MV-4-11 (cell line): ENCODE measurements at places on chromosomes 11 and 22.

GRCh38 chr22:46103181-46103580 lies 47.1 kb upstream of the PPARA start:
- no peak for DNase-seq

- no peak for DNase-seq
Measured at GRCh38 chr22:41560095-41560471, 727 bp upstream of the CSDC2 start.

DNA sequence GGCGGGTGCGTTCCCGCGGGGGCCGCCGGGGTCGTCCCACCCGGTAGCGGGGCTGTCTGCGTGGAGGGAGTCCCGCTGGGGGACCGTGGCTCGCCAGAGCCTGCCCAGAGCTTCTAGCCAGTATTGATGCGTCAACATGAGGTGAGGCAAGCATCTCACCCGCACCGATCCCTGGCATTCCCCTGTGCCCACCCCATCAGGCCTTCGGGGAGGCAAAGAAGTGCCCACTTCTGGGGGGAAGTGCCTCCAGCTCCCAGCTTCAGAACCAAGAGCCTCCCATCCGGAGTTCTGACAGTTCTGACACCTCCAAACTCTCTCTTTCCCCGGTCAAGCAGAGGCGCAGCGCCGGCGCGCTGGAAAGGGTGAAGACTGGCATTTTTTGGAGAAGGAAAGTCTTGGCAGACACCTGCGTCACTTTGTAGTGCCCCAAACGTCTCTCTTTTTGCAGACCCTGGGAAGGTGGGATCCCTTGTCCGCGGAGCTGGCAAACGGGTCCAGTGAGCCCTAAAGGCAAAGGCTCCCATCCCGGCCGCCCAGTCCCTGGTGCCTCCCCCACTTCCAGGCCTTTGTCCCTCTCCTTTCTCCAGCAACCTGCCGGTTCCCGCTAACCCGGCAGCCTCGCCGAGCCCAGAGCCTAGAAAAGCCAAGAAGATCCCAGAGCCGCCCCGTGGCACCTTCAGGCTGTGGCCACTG lies 3.2 kb upstream of the PAX6 start:
- no peak for DNase-seq

DNA sequence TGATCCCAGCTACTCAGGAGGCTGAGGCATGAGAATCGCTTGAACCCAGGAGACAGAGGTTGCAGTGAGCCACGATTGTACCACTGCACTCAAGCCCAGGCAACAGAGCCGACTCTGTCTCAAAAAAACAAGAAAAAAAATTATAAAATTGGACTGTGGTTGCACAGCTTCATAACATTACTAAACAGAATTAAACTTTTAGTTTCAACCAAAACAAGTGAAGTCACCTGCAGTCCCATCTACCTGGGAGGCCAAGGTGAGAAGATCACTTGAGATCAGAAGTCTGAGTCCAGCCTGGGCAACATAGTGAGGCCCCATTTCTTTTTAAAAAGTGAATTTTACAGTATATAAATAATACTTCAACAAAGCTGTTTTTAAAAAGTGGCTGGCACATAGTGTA lies 47.8 kb upstream of the CD5 start:
- no peak for DNase-seq

GRCh38 chr11:76237914-76238313 lies 31.6 kb upstream of the WNT11 start:
- peak; percentile 54 for DNase-seq

DNA sequence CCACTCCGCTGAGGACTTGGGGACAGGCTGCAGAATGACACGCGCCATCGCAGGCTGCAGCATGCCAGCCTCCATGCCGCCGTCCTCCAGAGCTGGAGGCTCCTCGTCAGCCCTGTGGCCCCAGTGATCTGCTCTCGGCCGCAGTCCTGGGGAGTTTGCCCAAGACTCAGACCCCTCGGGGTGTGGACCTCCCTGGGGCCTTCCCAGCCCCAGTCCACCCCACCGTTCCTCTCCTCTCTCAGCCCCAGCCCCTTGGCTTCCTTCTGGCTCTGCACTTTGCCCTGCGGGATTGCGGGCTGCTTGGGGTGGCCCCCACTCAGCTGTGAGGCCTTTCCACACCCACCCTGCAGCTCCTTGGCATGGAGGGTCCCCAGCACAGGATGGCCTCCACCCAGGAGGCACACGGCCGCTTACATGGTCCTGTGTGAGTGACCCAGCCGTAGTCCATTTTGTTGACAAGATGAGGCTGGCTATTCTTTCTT lies 414.9 kb downstream of the TBC1D22A start:
- DNase-seq: no peak

DNA sequence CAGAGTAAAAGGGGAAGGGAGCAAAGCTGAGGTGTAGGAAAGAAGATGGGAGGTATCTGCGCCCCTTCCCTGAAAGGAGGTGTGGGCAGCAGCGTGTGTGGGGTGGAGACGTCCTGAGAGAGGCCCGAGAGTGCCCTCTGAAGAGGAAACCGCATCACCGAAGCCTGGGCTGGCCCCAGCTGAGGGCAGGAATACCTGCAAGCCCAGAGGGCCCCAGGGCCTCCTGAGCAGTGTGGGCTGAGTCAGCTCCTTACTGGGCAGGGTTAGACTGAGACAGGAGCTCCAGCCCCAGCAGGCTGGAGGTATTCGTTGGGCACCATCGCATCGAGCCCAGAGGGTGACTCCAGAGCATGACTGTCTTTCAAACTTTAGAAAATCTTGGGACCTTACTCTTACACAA lies 534.0 kb upstream of the B3GAT1 start:
- DNase-seq: no peak

GRCh38 chr11:127485541-127485940 lies 485.0 kb upstream of the KIRREL3 start:
- no peak for DNase-seq

- no peak for DNase-seq
Measured at GRCh38 chr11:78809931-78810541, 235.4 kb upstream of the NARS2 start.

GRCh38 chr11:843818-844692 lies 1.4 kb downstream of the TSPAN4 start:
- no peak for DNase-seq

GRCh38 chr11:3057069-3057963 lies at the start of gene CARS1:
CARS1 (minus strand) TSS chr11:3057423; CDS start chr11:3057367, 56 bp downstream.
- DNase-seq: peak; percentile 92

DNA sequence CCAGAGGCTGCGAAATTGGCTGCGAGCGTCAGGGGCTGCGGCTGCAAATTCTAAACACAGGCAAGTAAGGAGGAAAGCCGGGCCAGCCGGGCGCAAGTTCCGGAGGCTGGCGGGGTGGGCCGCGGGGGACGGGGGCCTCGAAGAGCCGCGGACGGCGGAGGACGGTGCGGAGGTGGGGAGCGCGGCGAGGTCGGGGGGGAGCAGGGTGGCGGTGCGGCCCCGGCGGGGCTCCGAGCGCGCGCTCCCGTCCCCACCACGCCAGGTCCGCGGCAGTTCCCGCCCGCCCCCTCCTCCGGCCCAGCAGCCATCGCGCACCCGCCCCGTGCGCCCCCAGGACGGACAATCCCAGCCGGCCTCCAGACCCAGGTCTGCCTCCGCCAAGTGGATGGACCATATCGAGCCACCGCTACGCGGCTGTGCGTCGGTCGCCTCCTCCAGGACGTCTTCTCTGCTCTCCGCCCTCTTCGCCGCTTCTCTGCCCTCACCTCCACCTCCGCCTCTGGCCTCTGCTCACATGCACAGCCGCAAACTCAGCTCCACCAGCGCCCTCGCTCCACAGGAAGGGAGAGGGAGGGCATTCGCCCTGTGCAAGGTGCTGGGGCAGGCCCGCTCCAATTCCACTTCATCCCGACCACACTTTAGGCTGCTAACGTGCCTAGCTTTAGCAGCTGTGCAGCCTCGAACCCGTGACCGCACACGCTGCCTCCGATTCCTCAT lies 7.2 kb downstream of the ELFN2 start:
- DNase-seq: no peak

- no peak for DNase-seq
Measured at GRCh38 chr11:131906963-131907362, 536.5 kb downstream of the NTM start.

GRCh38 chr11:102564110-102564509 lies 33.6 kb upstream of the MMP7 start:
- DNase-seq: peak; percentile 50

GRCh38 chr22:48535868-48536540 lies 1291.7 kb downstream of the BRD1 start:
- DNase-seq: no peak

DNA sequence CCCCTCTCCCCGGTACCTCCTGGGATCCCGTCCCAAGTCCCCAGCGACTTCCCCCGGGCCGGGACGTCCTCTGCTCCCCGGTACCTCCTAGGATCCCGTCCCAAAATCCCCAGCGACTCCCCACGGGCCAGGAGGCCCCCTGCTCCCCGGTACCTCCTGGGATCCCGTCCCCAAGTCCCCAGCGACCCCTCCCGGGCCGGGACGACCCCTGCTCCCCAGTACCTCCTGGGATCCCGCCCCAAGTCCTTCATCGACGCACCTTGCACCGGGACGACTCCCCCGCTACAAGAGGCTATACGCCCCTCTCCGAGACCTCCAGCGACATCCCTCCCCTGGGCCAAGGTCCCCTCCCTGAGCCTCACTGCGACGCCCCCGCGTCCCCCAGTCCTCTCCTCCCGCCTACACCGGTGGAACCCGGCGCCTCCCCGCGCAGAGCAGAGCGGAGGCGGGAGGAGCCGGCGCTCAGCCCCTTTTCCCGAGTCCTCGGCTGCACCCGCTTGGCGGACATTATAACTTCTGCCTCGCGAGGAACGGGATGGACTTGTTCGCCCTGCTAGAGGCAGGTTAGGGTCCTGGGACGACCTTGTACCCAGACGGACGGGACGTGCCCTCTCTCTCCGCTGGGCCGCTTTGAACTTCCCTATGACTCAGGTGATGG lies 912 bp downstream of the KREMEN1 start:
- no peak for DNase-seq

DNA sequence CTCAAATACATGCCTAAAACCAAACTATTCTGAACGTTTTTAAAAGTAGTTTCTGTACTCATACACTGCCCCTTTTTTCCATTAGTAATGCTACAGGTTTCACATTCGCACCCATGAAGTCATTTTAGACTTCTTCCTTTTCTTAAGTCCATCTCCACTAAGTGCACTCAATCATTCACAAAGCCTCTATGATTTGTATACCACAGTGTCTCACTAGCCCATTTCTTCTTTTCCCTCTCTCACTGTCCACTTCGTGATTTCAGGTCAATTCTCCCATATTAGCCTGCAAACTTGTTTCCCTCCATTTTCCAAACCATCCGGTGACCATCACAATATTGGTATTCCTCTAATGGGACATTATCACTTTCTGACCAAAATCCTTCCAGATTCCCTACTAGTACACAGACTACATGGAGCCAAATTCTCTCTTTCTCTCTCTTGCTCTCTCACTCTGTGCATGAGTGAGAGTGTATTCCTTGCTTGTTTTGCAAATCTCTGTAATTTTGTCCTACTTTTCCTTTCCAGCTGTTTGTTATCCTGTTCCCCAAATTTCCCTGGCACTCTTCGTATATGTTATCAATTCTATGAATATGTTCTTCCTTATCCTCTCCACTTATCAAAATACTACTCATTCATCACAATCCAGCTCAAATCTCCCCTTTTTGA lies 3.4 kb upstream of the ZC3H12C start:
- DNase-seq: peak; percentile 43

DNA sequence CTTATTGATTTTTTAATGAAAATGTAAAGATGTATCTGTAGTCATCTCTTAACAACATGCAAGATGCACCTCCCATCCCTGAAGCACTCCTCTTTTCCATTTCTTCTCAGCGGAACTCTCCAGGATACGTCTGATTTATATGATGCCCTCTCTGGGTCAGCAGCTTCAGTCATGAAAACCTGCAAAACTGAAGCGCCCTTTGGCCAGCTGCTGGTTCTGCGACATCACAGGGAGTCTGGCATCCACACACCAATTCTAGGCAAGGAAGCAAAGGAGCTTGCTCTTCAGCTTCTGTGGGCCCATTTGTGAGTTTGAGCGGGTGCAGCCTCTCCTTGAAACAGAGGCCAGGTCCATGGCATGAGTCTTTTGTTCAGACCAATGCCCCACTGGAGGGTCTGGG lies 1253.3 kb downstream of the TBC1D22A start:
- no peak for DNase-seq
